Activated naive CD8-positive, alpha-beta T cell treated with anti-CD3 and anti-CD28 coated beads, Interleukin-2, amount 50 U/mL, for 16 hours (primary cell): ENCODE measurements at places on chromosomes 2 and 18.

DNA sequence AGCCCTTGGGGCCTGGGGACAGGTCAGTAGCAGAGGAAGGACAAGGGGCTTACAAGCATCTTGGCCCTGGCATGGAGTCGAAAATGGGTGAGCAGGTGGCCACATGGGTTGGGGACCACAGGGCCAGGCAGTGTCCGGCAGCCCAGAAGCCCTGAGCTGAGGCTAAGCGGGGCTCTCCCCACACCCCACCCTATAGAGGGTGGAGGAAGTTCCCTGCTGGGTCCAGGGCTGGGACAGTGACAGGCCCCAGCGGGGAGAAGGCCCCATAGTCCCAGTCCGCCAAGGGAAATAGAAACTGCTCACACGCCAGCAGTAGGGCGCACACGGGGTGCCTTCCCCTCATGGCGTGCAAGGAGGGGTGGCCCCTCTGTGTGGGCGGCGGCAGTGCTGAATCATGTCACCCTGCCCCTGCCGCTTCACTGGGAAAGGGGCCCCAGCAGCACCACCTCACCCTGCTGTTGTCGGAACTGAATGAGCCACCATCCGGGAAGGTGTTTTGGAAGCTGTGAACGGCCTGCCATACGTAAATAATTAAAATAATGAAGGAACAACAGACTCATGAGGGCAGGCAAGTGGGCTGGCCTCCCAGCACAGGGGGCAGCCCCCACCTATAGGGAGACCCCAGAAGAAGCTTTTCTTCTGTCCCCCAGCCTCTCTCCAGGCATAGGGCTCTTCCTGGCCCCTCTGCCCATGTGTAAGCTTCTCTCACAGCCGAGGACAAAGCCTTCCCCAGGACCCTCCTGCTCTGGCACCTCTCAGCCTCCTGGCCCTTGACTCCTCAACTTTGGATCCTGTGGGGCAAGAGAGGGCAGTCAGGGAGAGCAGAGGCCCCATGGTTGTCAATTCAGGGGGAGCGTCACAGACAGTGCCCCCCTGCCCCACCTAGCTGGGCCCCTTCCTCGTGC is 12.7 kb upstream of the DUSP2 start:
- DNase-seq = peak; percentile 90

DNA sequence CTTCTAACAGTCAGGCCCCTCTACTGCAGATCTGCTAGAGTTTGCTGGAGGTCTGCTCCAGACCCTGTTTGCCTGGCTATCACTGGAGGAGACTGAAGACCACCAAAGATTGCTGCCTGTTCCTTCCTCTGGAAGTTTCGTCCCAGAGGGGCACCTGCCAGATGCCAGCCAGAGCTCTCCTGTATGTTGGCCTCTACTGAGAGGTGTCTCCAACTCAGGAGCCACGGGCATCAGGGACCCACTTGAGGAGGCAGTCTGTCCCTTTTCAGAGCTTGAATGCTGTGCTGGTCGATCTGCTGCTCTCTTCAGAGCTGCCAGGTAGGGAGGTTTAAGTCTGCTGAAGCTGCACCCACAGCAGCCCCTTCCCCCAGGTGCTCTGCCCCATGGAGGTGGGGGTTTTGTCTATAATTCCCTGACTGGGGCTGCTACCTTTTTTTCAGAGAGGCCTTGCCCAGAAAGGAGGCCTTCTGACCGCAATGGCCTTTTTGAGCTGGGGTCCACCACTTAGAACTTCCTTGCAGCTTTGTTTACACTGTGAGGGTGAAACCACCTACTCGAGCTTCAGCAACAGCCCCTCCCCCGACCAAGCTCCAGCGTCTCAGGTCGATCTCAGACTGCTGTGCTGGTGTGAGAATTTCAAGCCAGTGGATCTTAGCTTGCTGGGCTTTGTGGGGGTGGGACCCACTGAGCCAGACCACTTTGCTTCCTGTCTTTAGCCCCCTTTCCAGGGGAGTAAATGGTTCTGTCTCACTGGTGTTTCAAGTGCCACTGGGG is 566.0 kb downstream of the NR4A2 start:
- DNase-seq = no peak

- no peak for DNase-seq
These were observed 32.6 kb downstream of the CREG2 start for GRCh38 chr2:101354420-101355311.

- no peak for DNase-seq
These were observed 99.8 kb upstream of the FZD7 start for GRCh38 chr2:201933792-201934237.

DNA sequence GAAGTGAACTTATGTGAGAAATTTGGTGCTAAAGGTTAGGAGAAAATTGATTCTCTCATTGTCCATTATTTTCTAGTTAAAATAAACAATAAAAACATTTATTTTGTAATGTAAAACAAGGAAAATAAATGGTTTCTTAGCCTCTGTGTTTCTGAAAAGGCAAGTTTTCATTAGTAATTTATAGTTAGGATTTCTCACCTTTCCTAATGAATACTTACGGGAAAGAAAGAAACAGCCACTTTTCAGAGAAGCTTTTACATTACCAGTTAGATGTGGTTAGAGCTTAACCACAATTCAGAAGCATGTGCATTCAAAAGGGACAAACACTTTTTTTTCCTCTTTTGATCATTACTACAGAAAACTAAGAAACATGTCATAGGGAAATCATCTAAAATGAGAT is 18.8 kb downstream of the NEMP2 start:
- no peak for DNase-seq

GRCh38 chr18:56118422-56118821 is 520.0 kb downstream of the TXNL1 start:
- DNase-seq = no peak

GRCh38 chr2:118750959-118751565 is 96.4 kb downstream of the EN1 start:
- no peak for DNase-seq

- no peak for DNase-seq
These were observed 2.7 kb upstream of the ESPNL start for GRCh38 chr2:238097201-238097987.

- DNase-seq = no peak
These were observed 545 bp downstream of the GLI2 start for GRCh38 chr2:120736202-120736623.

DNA sequence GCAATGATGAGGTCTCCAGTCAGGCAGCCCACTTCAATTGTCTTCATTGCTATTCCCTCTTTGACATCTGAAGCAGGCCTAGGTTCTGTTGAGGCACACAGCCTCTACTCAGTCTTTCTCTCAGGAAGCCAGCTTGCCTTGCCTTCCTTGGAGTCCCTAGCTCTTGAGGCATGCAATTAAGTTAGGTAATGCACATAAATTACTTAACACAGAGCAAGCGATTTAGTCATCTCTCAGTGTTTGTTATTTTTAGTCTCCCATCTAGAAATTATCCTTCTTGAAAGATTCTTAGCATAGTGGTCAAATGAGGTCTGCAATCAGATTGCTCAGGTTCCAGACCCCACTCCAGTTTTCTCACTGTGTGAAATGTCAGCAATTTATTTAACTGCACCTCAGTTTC is 32.0 kb downstream of the SULT1C4 start:
- no peak for DNase-seq

DNA sequence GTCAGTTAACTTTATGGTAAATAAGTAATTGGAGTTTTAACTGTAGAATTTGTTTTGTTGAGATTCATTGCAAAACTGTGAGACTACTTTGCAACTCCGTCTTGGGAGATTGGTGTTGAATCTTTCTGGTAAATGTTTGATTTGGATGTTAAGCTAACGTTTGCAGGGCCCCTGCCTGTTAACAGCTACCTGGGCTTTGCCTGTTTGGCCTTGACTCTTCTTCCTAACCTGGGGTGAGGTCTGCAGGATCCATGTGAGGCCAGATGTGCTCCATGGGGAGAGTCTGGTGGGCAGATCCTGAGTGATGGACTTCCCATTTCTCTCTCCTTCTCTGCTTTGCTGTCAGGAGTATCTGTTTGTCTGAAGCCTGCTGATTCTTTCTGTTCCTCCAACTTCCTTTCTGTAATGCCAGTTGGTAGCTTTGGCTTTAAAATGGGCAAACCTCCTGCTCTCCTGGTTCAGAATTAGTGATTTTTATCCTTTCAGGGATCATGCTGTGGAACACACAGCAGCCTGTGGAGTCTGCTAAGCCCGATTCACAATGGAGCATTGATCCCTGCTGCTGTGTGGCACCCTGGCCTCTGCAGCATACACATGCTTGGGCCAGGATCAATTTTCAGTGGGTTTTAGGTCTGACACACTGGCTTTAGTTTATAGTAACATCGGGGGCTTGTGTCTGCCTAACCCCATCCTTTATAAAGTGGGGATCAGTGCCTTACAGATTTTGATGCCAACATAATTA is 36.3 kb downstream of the PTPRM start:
- DNase-seq = no peak

GRCh38 chr2:99903981-99904380 is 238.4 kb downstream of the AFF3 start:
- DNase-seq = no peak

- no peak for DNase-seq
These were observed 14.8 kb upstream of the MTERF4 start for GRCh38 chr2:241116606-241117560.

GRCh38 chr18:63083020-63083531 is 236.5 kb downstream of the BCL2 start:
- DNase-seq = no peak

GRCh38 chr2:207123776-207124391 is 41.9 kb downstream of the KLF7 start:
- no peak for DNase-seq

DNA sequence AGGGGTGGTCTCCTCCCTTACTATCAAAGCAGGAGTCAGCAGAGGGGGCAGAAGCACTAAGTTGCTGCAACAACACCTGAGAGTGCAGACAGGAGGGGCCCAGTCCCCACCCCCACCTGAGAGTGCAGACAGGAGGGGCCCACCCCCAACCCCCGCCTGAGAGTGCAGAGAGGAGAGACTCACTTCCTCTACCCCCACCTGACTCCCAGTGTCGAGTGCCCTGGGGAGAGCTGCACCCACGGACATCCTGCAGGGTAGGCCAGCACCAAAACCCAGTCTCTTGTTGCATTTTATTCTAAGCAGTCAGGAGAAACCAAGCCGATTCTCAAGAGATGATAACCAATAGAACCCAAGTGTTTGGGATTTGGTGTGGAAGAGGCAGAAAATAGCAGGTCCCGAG is 78.4 kb downstream of the NAPG start:
- no peak for DNase-seq

DNA sequence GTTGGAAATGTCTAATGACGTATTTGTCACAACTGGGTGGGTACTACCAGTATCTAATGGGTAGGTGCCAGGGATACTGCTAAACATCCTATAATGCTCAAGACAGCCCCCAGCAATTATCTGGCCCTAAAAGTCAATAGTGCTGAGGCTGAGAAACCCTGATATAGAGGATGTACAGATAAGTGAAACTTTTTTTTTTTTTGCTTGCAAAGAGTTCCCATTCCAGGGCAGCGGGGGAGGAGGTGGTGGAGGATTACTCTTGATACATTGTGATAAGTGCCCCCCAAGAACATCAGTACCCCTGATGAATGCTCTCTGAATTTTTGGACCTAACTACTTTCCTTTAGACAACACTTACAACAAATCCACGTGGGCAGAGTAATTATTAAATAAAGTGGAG is 329.7 kb upstream of the SPRED2 start:
- DNase-seq = no peak

- DNase-seq = no peak
These were observed 199.1 kb downstream of the GLI2 start for GRCh38 chr2:120934574-120935338.

DNA sequence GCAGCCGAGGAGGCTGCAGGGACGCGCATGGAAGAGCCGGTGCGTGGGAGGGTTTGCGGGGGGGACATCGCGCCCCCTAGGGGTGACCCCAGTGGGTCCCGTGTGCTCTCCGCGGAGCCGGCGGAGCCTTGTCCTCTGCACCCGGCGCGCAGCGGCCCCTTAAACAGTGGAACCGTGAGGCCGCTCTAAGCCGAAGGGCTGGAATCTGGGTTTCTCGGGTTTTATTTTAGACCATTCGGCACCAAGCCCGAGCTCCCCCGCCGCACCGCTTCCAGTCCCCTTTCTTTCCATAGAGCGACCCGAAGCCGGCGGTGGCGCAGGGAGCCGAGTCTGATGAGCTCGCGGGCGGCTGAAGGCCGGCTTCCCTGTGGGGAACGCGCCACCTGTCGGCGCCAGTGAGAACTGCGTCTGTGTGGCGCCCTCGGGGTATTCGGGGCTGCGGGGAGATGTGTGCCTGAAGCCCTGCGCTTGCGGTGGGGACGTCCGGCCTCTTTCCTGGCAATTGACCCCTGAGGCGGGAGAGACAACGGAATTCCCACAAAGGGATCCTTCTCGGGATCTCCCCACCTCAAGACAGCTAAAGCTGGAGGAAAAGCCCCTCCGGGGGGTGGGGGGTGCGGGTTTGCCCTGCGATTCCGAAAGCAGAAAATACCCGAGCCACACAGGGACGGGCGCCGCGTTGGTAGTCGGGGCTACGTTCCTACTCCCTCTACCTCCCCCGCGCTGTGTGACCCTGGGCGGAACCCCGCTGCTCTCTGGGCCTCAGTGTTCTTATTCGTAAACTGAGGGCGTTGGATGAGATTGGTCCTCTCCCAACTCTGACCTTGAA is 8.2 kb upstream of the EN1 start:
- DNase-seq = peak; percentile 74

DNA sequence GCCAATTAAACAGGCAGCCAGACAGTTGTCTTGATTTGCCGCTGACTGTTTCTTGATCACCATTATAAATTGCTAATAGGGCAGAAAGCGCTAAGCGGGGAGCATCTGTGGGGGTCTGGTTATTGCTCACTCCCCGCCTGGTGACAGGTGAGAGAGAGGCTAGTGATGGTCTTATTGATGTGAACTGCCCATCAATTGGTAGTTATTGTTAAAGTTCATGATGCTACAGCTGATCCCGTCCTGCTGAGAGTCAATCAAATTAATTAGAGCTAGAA is 148.5 kb downstream of the LNPK start:
- DNase-seq = no peak

- DNase-seq = no peak
These were observed 169.7 kb upstream of the MYCN start for GRCh38 chr2:15770606-15771005.

DNA sequence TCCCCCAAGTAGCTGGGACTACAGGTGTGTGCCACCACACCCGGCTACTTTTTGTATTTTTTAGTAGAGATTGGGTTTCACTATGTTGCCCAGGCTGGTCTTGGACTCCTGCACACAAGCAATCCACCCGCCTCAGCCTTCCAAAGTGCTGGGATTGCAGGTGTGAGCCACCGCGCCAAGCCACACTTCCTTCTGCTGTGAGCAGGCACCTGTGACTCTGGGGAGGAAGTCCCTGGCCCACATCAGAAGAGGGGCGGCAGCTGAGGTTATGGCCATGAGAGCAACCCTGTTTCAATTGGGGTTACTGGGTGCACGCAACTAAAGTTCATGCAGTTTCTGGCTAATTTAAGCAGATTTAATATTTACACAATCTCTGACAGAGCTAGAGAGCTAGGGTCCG is 91.0 kb downstream of the PLB1 start:
- DNase-seq = peak; percentile 16

DNA sequence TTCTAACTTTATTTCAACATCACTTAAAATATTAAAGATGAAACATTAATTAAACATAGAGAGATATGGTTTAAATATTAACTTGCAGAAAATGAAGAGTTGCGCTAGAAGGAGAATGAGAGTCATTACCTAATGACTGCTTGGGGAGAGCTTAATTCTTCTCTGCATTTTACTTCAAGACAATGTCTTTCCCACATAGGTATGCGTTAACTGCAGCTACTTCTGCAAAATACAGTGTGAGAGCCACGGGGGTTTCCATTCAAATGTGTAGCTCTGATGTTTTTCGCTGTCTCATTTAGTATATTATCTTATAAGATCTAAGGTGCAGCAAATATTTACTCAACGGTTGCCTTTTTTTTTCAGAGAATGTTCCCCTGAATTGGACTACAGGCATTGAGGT is 126.7 kb downstream of the TMX3 start:
- DNase-seq = no peak

- no peak for DNase-seq
These were observed 3.5 kb downstream of the CRIM1 start for GRCh38 chr2:36359067-36359466.

GRCh38 chr2:156702541-156702940 is 266.4 kb downstream of the GPD2 start:
- no peak for DNase-seq
